ENCODE measurements at places on chromosomes 11 and 22. TPM values are rescaled to one million over a fixed set of nuclear protein-coding genes. Genes with fewer than 3 reads are reported as not detected.

DNA sequence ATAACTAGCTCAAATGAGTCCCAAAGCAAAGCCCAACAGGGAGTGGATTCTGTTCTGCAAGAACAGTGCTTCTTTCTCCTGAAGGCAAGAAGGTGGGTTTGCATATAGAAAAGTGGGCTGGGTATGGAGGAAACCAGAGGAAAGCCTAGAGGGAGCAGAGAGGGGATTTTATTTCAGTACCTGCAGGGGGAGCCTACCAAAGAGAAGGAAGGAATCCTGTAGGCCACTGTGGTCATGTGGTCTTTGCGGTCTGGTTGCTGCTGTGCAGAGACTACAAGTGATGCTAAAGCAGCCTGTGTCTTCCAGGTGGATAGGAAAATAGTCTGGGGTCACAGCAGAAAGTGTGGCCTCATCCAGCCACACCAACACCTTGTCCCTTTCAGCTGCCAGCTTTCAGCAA is 33.2 kb upstream of the ZBTB16 start:
- peaks cover 11% of the 10 kb centered on the region for H3K4me1 ChIP-seq
- no peak for DNase-seq
- no peak overlapping the region for H3K4me3 ChIP-seq
- no peaks in the 10 kb centered on the region for H3K36me3 ChIP-seq

DNA sequence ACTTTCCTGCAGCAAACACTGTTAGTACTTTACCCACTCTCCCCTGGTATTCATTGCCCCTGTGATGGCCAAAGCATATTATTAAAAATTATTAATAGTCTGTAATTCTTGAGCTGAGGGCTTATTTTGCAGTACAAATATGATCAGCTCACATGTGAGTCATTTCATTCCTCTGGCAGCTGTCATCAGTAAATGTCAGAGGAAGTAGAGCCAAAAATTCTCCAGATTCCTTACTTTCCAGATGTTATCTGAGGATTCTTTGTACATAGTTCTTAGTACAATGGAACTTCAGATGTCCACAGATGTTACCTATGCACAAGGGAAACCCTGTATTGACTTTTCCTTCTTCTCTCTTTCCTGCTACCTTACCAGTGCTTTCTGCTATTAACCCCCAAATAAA is 12.5 kb downstream of the OR5B3 start:
- no peaks in the 10 kb centered on the region for H3K4me1 ChIP-seq
- H3K27ac ChIP-seq = no peak overlapping the region
- no peaks in the 10 kb centered on the region for H3K27me3 ChIP-seq
- H3K4me3 ChIP-seq = no peak overlapping the region
- no peaks in the 10 kb centered on the region for H3K36me3 ChIP-seq

DNA sequence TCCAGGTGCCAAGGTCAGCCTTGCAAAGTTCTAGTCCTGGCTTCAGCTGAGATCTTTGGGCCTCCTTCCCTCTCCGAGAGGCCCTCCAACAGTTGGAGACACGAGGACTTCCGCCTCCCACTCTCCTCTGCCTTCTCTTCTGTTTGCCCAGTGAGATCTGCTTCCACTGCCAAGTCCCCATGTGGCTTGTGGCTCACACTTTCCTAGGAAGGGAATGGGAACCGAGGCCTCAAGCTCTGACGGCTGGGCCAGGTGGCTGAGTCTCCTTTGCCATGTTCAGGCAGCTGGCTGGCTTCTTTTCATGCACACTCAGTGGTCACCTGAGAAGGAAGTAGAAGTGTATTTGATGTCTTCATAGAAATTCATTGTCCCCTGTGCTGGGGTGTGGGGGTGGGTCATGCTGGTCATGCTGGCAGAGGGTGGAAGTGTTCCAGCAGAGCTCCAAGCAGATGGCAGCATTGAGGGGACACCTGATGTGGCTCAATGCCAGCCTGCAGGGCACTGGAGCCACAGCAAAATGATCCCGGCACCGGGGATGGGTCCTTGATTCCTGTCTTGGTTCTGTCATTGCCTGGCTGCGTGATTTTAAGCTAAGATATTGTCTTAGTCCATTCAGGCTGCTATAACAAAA is 130.4 kb downstream of the ADAMTS15 start:
- no peak overlapping the region for H3K4me3 ChIP-seq
- peaks cover 6% of the 10 kb centered on the region for H3K27me3 ChIP-seq
- DNase-seq = no peak
- H3K27ac ChIP-seq = no peak overlapping the region
- H3K36me3 ChIP-seq = no peaks in the 10 kb centered on the region
- H3K4me1 ChIP-seq = no peaks in the 10 kb centered on the region

GRCh38 chr11:69293087-69293486 is 868 bp upstream of the MYEOV start:
- H3K27me3 ChIP-seq = no peaks in the 10 kb centered on the region
- no peaks in the 10 kb centered on the region for H3K36me3 ChIP-seq
- no peak for DNase-seq
- H3K4me1 ChIP-seq = peaks cover 11% of the 10 kb centered on the region

- no peak overlapping the region for H3K4me3 ChIP-seq
- H3K36me3 ChIP-seq = no peaks in the 10 kb centered on the region
- no peak overlapping the region for H3K27ac ChIP-seq
- H3K4me1 ChIP-seq = peaks cover 19% of the 10 kb centered on the region
- no peaks in the 10 kb centered on the region for H3K27me3 ChIP-seq
- no peak for DNase-seq
Observed at GRCh38 chr11:8787372-8787771, 104.8 kb downstream of the RPL27A start.

GRCh38 chr11:74926304-74927030 is 22.4 kb downstream of the XRRA1 start:
- no peak for DNase-seq
- H3K4me1 ChIP-seq = no peaks in the 10 kb centered on the region
- H3K36me3 ChIP-seq = no peaks in the 10 kb centered on the region
- H3K4me3 ChIP-seq = no peak overlapping the region

SLC5A4 gene
- 0.10 TPM for polyA plus RNA-seq

AGBL2 gene
- polyA plus RNA-seq = 3.6 TPM

TTC36 gene
- 66.1 TPM for polyA plus RNA-seq

All from liver (tissue), 10 donors.